ENCODE measurements at places on chromosomes 5 and 9.

- DNase-seq, result no peak
These were observed 8.3 kb downstream of the WDR31 start for GRCh38 chr9:113331780-113332179.

- no peak for DNase-seq
These were observed 616 bp upstream of the ENC1 start for GRCh38 chr5:74640954-74641734.

DNA sequence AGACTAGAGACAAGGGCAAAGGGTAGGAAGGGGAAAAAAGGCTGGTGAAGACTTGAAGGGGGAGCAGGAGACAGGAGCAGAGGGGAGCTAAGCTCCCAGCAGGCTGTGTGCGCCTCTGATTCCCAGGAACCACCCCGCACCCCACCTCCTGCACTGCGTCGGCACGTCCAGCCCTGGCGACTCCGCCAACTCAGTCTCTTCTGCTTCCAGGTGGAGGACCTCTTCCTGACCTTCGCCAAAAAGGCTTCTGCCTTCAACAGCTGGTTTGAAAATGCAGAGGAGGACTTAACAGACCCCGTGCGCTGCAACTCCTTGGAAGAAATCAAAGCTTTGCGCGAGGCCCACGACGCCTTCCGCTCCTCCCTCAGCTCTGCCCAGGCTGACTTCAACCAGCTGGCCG lies 30.5 kb downstream of the DYNC2I2 start:
- DNase-seq, result no peak

- DNase-seq, result no peak
These were observed 28.7 kb downstream of the RAD1 start for GRCh38 chr5:34886392-34887119.

GRCh38 chr5:157550663-157551062 lies 24.9 kb downstream of the ADAM19 start:
- no peak for DNase-seq

- no peak for DNase-seq
These were observed 469.9 kb downstream of the PRR16 start for GRCh38 chr5:120934031-120934430.

- no peak for DNase-seq
These were observed 59.6 kb upstream of the PHYKPL start for GRCh38 chr5:178291969-178292825.

DNA sequence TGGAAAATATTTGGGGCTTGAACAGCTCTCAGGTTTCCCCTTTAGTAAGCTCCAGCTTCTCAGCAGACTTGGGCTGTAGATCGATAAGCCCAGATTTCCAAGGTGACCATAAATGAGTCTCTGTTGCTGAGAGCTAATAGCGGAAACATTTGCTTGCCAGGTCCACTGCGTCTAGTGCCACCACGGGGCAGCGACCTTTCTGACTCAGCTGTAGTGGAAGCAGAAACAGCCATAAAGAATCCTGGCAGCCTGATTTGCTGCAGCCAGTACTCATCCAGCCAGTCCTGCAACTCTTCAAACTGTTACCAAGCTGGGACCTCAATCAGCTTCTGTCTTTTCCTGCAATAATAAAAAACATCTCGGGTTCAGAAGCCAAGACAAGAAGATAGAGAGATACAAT lies 241.7 kb downstream of the DOCK8 start:
- DNase-seq, result no peak

GRCh38 chr5:174381241-174381640 lies 335.7 kb downstream of the NSG2 start:
- no peak for DNase-seq

DNA sequence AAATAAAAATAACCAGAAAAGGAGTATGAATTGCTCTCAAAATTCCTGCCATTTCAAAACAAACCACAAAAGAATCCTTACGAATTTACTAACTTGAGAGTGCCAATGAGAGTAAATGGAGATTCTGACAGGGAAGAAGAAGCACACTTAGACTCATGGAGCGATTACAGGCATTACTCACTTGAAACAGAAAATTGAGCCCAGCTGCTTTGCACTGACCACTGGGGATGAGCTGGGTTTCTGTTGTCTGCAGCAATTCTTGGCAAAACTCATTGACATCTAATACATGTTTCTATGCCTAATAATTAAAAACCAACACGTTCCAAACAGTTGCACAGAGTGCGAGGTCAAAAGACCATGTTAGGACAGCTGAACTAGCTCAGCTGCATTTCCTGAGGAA lies 731.6 kb downstream of the DNAH5 start:
- no peak for DNase-seq

DNA sequence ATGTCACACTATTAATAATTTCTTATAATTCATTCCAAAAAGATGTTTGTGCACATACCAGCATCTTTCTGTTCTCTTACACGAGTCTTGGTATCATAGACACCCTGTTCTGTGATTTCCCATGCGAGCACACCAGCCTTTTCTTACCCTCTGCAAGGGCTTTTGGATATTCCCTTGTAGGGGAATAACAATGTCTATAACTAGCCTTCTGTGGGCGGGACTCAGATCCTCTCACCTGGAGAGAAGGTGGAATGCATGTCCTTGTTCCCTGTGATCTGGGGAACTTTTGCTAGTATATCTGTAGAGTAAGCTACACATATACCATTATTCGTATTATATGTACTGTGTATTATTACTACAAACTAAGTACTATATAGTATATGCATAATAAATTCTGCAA lies 44.8 kb downstream of the EHMT1 start:
- no peak for DNase-seq

- no peak for DNase-seq
These were observed 840.3 kb upstream of the SEMA6A start for GRCh38 chr5:117414926-117415325.

DNA sequence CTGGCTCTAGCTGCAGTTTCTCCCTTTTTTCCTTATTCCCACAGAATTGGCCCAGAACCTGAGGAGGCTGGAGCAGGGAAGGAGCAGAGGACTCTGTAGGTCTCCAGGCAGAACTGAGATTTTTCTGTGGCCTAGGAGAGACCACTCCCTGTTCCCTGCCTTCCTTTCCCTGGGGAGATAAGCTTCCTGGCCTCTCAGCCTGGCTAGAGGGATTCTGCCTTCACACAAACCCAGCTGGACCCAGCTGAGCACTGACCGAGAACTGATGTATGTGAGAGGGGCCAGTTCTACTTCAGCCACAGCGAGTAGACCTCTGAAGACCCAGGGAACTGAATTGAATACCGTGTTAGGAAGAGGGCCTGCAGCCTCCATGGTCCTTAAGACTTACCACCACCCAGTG lies 48.0 kb downstream of the RUSC2 start:
- DNase-seq, result no peak

GRCh38 chr9:2336055-2336454 lies 285.5 kb upstream of the VLDLR start:
- DNase-seq, result no peak

- no peak for DNase-seq
These were observed 8.2 kb downstream of the TMEM232 start for GRCh38 chr5:110718311-110718710.

GRCh38 chr9:35566417-35566816 lies 38.6 kb upstream of the TESK1 start:
- no peak for DNase-seq

DNA sequence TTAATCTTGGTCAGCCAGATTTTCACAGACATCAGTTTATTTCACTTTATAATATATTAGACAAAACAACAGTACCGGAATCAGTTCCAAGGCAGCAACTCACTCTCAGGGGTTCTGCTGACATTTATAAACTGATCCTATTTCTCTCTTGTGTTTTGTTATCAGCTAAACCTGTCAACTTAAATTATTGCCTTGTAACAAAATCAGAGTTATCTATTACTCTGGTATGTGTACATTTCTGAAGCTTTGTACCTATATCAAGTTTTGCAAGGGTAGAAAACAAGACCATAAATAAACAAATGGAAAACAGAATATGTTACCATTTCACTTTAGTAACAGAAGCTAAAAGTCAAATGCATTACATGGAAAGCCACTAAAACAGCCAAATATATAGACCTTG lies 122.1 kb downstream of the SIL1 start:
- DNase-seq, result no peak

GRCh38 chr9:21078702-21079101 lies 960 bp upstream of the IFNB1 start:
- no peak for DNase-seq

GRCh38 chr5:17831279-17831678 lies 197.0 kb downstream of the TAF11L14 start:
- no peak for DNase-seq

DNA sequence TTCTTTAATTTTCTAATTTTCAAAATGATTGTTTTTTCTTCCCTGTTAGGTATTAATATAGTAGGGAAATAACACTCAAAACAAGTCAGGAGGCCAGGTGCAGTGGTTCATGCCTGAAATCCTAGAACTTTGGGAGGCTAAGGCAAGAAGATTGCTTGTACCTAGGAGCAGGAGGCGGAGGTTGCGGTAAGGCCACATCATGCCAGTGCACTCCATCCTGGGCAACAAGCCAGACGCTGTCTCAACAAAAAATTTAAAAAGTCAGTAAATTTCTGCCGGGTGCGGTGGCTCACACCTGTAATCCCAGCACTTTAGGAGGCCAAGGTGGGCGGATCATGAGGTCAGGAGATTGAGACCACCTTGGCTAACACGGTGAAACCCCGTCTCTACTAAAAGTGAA lies 10.2 kb upstream of the CDK7 start:
- DNase-seq, result no peak

DNA sequence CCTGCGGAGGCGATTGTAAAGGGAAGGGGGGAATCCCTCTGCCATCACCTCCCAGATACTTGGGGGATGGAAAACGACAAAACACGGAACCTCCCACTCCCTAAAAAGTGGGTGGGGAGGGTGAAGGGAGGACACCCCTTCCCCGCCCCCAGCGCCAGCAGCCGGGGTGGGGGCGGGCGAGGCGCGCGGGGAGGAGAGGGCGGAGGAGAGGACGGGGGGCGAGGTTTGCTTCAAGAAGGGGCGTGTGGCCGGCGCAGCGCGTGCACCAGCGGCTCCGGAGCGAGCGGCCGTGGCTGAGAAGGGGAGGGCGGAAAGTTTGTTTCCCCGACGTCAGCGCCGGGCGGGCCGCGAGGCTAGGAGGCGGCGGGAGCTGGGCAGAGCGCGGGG lies at the start of gene PRRX2:
Gene PRRX2, plus strand, starts transcription at position 259 of the 387 bp plus-strand sequence. CDS start 221 bp downstream, outside the sequence.
- DNase-seq, result no peak

- DNase-seq, result no peak
These were observed 993 bp upstream of the RALGDS start for GRCh38 chr9:133121915-133122550.

GRCh38 chr9:87872079-87872624 lies 10.5 kb upstream of the SPATA31E1 start:
- DNase-seq, result no peak

Data from stimulated activated effector memory CD8-positive, alpha-beta T cell treated with anti-CD3 and anti-CD28 coated beads, Interleukin-12 subunit alpha, Interleukin-12 subunit beta, amount 100 ng/mL, for 72 hours (primary cell).